NCI-H1417 (cell line): ENCODE measurements at places on chromosomes 4 and X.

DNA sequence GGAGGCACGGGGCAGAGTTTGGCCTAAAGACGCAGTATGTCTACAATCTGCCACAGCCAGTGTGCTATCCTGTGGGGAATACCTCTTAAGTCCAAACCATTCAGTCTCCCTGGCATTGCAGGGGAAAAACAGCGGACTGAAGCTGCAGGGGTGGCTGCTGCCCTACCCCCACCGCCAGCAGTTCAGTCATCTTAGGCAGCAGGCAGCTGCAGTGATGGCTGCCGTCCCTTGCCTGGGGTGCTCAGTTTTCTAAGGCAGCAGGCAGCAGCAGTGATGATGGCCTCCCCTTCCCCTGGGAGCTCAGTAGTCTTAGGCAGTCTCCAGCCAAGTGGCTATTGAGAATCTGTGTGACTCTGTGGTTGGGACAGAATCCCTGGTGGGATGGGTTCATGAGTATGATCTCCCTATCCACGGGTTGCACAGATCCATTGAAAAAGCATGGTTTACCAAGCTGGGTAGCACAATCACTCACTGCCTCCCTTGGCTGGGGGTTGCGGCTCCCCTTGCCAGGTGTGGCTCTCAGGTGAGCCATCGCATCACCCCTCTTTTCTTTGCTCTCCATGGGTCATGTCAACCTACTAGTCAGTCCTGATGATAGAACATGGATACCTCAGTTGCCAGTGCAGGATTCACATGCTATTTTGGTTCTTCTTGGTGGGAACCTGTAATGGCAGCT lies 48.9 kb upstream of the GRID2 start:
- DNase-seq = no peak

DNA sequence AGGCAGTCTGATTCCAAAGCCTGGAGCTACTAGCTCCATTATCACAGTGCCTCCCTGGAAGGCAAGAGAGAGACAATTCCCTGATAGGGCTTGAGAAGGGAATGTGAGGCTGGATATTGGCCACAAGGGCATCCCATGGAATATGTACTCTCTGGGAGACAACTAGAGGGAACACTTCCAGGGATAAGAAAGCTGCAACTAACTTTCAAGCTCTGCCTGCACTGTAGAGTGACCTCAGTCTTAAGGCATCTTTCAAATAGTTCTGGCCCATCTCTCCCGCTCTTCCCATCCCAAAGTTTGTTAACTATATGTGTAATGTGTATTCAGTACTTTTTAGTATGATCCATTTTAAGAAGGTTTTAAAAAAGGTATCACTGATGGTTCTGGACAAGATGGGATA lies 13.1 kb upstream of the RNF212 start:
- no peak for DNase-seq

GRCh38 chr4:156021298-156021697 lies 67.6 kb upstream of the CTSO start:
- no peak for DNase-seq

DNA sequence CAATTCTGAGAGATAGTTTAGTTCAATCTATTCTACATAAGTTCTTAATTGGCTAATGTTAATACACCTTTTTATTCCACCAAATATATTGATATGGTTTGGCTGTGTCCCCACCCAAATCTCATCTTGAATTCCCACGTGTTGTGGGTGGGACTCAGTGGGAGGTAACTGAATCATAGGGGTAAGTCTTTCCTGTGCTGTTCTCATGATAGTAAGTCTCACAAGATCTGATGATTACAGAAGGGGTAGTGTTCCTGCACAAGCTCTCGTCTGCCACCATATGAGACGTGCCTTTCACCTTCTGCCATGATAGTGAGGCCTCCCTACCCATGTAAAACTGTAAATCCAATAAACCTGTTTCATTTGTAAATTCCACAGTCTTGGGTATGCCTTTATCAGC lies 11.3 kb downstream of the PPA2 start:
- DNase-seq = no peak

GRCh38 chr4:73613130-73613529 lies 7.1 kb downstream of the RASSF6 start:
- DNase-seq = no peak
